ENCODE measurements at places on chromosomes 3 and 15.

DNA sequence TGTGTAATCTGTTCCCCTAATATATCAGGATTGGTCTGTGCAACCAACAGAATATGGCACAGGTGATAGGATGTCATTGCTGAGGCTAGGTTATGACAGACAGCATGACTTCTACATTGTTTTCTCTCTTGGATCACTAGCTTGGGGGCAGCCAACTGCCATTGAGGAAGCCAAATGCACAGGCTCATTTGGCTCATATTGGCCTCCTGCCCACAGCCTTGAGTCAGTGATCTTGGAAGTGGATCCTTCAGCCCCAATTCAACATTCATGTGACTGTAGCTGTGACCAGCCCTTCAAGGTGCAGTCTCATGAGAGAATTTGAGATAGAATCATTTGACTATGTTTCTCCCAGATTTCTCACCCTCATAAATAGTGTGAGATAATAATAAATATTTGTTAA is 675.6 kb downstream of the GRM7 start:
- no peak for DNase-seq

DNA sequence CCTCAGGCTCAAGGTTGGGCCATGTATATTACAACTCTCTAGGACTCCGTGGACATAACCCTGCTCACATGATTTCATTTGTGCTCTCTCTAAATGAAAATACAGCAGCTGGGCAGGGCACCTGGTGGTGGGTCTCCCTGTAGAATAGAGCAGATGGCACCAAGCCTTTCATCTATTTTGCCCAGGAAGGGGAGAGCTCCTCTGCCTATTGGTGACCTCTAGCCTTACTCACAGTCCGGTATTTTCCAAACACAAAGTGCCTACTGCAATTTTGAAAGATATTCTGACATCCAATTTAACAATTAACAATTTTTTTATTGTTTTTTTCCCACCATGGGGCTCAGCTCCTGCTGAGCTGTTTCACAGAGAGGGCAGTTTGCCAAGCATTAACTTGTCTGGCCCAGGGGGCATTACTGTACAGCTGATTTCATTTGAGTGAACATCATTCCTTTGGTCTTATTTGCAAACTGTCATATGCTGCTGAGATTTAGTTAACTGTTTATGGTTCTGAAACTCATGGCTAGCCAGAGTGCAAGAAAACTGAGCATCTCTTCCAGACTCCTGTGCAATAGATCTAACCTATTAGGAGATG is 474.0 kb downstream of the EPHB1 start:
- no peak for DNase-seq

- no peak for DNase-seq
These were observed 21.2 kb downstream of the UBE2Q2 start for GRCh38 chr15:75864213-75865059.

DNA sequence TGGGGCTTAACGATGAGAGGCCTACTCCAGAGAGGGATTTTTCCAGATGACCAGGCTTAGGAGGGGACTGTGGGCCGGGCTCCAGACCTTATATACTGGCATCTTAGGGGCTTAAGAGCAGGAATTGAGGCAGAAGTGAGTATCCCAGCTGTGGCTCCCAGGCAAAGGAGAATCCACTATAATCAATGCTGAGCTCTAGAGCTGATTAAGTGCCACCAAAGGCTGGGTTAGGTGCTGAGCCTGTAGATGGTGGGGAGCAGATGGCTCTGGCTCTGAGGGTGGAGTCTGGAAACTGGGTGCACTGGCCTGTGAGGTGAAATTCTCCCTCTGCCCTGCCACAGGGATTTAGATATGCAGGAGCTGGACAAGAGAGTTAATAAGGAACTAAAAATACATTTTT is 23.2 kb downstream of the IRAK2 start:
- DNase-seq: no peak

DNA sequence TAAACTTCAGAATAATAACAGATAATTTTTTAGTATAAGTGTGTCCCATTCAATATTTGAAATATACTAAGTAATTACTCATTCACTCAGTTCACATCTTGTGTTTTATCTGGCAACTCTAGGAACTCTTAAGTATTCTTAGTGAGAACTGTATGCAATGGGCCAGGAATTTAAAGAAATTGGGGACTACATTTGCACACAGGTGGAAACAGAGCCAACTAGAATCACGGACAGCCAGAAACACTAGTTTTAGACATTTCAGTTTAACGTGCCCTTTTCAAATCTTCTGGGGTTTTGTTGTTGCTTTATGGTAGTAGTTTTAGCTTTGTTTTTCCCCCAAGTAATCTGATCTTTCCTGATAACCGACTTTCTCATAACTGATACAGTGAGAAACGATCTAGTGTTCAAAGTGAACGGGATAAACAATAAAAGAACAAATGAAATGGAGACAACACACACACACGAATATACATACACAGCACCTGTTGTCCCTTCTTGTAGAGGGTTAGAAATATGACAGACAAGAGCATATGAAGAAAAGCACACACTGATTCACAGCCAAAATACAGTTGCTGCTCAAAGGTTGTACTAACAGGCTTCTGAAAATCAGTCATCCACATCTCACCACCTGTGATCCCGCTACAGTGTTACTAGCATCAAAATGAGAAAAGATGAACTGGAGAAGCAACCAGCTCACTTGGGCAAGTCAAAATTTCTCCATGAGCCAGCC is 167.0 kb downstream of the FMN1 start:
- DNase-seq: no peak

GRCh38 chr3:152497457-152497856 is 228.7 kb downstream of the MBNL1 start:
- DNase-seq: peak; percentile 89

- no peak for DNase-seq
These were observed 24.0 kb downstream of the TGFBR2 start for GRCh38 chr3:30630238-30631030.

GRCh38 chr15:61518191-61518950 is 289.3 kb upstream of the RORA start:
- peak; percentile 26 for DNase-seq

- no peak for DNase-seq
These were observed 893 bp downstream of the MGA start for GRCh38 chr15:41661078-41661517.
